Activated naive CD8-positive, alpha-beta T cell treated with anti-CD3 and anti-CD28 coated beads, Interleukin-2, amount 50 U/mL, for 24 hours (primary cell): ENCODE measurements at places on chromosomes 1 and 21.

DNA sequence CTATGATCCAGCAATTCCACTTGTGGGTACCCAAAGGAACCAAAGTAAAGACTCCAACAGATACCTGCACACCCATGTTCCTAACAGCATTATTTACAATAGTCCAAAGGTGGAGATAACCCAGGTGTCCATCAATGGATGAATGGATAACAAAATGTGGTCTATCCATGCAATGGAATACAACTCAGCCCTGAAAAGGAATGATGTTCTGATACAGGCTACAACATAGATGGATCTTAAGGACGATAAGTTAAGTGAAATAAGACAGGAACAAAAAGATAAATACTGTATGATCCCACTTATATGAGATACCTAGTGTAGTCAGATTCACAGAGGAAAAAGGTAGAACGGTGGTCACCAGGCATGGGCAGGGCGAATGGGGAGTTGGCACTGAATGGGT lies 69.7 kb downstream of the GNG4 start:
- no peak for DNase-seq

GRCh38 chr1:37274938-37275631 lies 199.3 kb upstream of the ZC3H12A start:
- DNase-seq, result no peak

DNA sequence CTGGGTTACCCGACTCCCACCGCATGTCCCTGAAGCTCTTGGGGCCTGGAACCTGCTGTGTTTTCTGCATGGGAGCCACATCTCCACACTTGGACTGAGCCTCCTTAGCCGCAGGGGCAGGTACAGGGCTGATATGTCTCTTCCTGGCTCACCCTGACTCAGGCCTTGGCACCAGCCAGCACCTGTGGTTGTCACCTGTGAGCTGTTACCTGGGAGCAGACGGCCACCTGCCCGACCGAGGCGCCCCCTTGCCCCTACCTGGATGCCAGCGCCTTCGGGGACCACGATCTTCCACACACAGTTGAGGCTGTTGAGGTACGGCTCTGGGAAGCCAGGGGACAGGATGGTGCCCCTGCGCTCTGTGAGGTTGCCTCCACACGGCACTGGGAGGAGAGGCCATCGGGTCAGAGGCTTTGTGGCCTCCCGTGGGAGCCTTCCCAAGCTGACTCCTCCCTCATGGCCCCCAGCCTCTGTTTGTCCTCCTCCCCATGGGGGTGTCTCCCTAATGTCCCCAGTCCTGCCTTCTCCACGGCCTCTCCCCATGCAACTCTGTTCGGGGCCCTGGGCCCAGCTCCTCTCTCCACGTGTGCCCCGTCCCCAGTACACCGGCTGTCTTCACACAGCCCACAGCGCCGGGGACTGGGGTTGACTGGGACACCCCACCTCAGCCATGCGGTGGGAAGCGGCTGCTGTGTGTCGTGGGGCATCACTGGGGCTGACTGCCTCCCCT lies 152.0 kb downstream of the ZSCAN20 start:
- no peak for DNase-seq

- no peak for DNase-seq
Observed at GRCh38 chr1:2826316-2826715, 24.8 kb upstream of the TTC34 start.

DNA sequence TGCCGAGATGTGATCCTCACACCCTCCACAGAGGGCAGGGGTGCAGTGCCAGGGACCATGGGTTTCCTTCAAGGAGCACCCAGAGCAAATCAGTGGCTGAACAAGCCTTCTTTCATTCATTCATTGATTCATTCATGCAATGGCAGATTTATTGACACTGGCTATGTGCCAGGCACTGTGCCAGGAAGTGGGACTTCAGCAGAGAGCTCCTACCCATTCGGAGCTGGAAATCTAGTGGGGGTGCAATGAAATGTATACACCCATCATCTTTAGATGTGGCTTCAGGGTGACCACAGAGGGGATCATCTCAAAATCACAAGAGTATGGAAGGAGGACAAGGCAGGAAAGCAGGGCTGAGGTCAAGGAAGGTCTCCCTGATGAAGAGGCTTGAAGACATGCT lies 18.9 kb downstream of the SLC6A9 start:
- no peak for DNase-seq

DNA sequence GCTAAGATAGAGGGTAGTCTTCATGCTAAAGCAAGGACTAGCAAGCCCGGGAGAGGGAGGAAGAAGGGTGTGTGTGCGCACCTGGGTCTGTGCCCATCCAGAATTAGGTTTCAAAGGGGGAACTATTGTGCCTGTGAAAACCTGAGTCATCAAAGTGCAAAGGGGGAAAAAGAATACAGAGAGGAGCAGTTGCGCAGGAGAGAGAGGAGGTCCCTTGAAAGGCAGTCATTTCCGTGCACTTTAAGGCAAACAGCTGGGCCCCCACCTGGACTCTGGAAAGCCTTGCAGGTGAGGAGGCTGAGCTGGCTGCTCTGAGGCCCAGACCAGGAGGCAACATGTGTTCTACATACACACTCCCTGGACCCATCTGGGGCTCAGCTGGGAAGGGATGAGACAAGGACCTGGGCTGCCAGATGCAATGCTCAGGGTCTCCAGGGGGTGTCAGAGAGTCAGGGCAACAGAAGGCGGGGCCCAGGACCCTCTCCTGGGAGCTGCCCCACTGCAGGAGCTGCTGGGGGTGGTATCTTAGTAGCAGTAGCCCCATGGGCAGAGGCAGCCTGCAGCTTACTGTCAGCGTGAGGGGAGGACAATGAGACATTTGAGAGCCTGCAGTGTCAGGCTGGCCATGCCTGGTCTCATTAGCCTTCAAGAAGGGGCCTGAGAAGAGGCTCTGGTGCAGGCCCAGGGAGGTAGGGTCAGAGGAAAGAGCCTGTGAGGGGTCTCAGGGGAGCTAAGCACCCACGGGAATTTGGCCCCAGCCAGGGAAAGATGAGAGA lies 14.3 kb downstream of the PROK1 start:
- DNase-seq, result no peak
